ENCODE measurements at places on chromosomes 3 and 15.

DNA sequence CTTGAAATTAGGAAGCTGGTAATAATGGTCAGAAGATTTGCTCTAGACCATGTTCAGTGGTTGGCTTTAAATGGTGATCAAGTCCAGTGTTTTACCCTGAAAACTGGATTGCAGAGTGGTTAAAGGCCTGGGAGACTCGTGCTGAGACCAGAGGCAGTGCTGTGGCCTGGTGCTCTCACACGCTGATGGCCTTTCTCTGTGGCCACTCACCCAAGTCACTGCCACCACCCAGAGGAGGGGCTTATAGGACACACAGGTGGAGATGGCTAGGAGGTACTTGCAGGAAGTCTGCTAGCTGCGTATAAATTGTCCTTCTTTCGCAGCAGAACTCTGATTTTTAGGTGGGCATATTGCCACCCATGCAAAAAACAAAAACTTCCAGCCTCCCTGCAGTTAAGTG, 6.2 kb upstream of the EHD4 start:
- no peak for DNase-seq

GRCh38 chr3:23629181-23629894, 176.4 kb upstream of the UBE2E1 start:
- no peak for DNase-seq

- no peak for DNase-seq
Measured at GRCh38 chr15:34496207-34496995, 58.8 kb upstream of the GOLGA8A start.

DNA sequence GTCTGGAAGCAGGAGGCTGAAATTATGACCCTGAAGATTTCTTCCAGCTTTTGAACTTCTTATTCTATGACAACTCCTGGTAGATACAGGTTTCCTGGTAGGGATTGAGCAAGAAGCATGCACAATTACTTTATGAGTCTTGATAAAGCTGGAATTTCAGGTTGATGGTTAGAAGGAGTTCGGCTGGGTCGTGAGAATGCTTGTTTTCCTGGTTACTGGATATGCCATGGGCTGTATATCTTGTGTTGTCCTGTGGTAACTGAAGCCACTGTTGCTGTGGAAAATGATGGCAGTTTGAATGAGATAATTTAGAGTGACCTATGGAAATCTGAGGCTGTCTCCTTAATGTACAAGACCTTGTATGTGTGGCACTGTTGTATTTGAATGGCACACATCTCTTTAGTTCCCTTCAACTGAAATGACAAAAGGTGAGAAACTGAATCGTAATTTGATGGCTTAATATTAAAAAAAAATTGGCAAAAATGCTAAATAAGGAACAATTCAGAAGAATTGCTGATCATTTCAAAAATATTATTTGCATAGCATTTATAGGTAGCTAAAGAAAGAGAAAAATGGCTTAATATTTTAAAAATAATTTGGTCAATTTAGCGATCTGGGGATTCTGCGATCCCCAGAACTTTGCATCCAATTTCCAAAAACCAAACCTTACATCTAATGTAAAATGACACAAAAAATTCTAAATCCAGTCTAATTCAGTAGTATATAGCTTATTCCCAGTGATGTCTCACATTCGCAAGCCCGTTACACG, 1.1 kb upstream of the UBE2E1 start:
- no peak for DNase-seq

DNA sequence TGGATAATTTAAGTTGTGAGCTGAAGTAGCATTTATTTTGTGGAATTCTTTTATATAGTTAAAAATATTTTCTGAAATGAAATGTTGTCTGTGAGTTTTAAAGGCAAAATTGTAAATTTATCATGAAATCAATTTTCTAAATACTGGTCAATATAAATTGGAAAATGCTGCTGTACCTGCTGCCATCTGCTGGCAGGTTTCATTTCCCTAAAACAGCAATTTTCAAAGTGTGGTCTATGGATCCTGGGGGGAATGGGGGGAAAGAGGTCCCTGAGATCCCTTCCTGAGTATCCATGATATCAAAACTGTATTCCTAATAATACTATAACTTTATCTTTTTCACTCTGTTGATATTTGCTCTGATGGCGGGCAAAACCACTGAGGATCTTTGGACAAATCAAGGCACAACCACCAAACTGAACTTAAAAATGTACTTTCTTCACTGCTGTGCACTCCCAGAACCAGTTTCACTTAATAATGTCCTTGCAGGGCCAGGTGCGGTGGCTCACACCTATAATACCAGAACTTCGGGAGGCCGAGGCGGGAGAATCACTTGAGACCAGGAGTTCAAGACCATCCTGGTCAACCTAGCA, 17.2 kb upstream of the CCR4 start:
- no peak for DNase-seq

DNA sequence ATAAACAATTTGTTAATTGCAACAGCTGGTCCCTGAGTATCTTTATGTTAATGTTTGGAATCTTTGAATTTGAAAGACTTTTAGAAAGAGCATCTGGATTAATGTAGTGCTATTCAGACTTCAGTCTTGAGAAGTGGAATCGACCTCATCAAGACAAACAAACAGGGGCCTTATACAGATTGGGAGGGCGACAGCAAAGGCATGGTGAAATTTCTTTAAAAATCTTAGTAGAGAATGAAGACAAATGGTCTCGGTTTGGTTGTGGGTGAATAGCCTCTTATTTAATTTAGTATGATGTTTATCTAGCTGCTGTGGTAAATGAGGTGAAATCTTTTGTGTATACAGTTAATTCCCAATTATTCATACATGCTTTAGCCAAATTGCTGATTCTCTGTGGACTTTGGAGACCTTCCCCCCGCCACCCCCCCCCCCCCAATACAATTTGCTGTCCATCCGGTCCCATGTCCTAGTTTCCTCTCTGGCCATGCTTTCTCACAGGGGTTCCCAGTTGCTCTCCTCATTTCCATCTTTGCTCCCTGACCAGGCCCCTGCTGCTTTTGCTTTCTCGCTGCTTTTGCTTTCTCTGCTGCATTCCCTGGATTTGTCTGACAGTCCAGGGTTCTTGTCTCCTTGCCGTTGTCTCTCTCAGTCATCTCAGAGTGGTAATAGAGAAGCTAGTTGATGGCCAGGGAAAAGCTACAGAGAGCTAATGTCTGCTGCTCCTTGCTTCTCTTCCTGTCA, 135.3 kb downstream of the FNDC3B start:
- no peak for DNase-seq

DNA sequence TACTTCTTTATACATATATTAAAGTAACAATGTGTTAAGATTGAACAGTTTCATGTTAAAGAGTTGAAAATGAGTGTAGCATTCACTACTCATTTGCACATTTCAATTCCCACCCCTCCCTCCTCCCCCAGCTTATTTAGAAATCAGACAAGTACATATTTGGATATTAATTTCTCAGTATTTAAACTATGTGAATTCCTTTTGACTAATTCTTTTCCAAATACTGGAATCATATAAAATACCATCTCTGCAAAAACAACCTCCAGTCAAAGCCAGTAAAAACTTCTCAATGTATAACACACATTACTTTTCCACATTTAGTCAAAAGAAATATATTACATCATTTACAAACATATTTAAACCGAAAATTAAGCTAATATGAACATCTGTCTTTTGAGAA, 25.5 kb upstream of the SHC4 start:
- no peak for DNase-seq

- no peak for DNase-seq
Measured at GRCh38 chr3:148924562-148924961, 59.5 kb downstream of the CPA3 start.

DNA sequence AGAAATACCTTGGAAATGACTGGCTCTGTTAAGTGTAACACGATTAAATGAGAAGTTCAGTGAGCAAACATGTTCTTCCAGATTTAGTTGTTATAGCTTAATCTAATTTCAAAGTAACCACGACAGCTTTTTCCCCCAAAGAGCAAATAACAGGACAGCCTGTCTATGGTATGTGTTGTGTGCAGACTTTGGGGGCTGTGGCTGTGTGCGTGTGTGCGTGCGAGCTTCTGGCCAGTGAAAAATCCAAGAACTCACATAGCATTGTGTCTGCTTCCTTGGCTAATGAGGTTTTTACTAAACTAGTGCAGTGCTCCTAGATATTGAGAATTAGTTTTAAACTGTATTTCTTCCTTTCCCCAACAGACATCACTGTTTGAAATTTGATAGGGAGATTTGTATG, 167.1 kb downstream of the CACNA1D start:
- no peak for DNase-seq

DNA sequence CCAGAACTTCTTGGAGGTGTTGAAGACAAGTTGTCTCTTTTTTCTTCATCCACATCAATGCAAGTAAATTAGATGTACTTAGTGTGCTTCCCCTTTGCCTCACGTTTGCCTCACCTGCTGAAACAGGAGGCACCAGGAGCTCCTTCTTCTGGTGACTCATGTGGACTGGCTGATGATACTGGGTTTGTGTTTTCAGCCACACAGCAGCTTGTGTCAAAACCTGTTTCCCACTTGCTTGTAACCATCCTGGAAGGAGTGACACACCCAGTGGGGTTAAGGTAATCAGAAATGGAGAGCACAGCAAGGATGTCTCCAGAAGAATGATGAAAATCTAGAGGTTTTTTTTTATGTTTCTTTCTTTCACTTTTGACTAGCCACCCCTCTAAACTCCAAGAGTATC, 143.3 kb upstream of the RBMS3 start:
- DNase-seq = no peak

DNA sequence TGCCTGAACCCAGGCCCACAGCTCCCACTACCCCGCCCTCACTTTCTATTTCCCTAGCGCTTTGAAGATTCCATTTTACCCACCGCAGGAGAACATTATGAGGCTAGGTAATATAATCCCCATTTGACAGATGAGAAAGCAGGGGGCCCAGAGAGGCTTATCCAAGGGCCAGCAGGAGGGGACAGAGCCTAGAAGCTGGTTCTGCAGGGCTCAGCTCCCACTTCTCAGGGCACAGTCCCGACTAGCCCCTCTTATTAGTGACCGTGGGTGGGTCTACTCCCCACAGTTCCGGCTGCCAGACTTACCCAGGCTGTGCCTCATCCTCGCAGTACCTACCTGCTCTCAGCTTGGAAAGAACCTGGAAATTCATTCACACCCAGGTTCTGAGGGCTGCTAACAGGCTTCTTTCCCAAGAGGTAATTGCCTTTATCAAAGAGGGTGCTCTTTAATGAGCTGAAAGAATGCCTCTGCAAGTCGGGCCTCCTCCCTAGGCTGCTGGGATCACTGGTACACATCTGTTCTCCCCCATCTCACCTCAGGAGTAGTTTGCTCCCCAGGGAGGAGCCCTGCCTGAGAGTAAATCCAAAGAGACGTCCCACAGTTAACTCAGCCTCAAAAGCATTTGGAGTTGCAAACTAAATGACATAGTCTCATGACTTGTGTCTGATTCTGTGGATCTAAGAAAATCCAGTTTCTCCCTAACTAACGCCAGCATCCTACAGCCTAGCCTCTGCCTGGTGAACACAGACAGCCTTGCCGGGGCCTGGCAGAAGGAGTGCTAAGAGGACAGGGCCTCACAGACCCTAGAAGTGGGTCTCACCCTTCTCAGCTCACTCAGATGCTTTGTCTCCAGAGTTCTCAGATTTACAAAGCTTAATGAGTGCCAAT, 125.0 kb downstream of the CHSY1 start:
- no peak for DNase-seq

DNA sequence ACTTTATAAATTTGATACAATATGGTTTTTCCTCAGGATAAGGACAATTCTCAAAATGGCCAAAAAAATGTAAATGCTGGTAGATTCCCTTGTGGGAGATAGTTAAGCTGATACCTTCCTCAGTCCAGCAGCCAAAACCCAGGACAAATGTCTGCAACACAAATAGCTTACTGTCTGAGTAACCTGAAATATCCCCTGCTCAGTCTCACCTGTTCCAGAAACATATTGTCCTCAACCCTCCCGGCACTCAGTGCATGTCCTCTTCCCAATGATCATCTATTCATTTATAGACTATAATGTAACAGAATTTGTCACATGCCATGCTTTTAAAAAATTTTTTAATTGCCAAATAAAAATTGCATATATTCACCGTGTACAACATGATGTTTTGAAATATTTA, 12.2 kb downstream of the RBSN start:
- DNase-seq = no peak

DNA sequence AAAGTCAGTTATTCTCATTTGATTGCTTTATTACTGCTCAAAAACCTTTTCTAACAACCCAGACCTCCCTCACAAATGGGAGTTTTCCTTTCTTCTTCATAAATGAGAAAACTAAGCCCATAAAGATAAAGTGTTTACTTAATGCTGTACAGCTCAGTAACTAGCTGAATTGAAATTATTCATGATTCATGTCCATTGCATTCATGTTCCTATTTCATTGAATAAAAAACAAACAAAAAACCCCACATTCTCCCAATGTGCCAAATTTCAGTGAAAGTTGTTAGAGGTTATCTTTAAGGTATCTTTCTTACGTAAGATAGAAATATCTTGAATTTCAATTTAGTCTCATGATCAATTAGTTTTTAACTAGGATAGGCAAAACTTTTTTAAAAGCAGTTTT, 2.8 kb downstream of the PLSCR2 start:
- no peak for DNase-seq

GRCh38 chr15:77738441-77739302, 106.0 kb upstream of the LINGO1 start:
- no peak for DNase-seq

DNA sequence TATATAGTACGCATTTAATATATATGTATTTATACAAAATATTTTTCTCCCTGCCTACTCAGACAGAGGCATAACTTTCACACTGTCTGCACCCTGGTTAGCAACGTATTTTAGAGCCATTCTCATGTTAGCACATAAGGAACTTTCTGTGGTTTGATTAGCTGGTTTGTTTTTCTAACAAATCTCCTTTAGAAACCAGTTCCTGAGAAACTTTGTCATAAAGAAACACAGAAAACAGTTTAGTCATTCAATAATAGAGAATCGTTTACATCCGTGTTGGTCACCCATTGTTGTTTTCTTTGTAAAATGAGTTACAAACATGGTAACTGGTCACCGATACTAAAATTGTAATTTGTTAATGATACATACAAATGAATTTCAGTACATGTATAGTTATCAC, 5.9 kb upstream of the NGRN start:
- no peak for DNase-seq

- no peak for DNase-seq
Measured at GRCh38 chr15:82781349-82781748, 24.5 kb downstream of the FSD2 start.

- DNase-seq = no peak
Measured at GRCh38 chr3:53491276-53491675, 3.1 kb upstream of the CACNA1D start.

DNA sequence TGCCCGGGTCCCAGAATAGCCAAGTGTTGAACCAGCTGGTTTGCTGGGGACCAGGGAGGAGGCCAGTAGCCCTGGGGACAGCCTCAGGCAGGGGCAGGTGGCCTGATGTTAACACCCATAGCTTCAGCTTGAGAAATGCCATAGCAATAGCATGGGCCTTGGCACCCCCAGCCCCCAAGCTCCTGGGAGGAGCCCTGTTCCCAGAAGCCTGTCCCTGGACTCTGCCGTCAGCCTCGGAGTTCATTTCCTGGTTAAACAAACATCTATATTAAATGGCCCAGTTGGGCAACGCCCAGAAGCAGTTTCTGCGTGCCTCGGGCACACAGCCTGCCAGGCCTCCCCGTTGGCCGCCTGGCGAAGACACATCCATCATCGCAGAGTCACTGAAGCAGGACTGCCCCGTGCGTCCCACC, 58.2 kb downstream of the FGD5 start:
- no peak for DNase-seq
